ENCODE measurements at places on chromosomes 16 and 17. TPM values are rescaled to one million over a fixed set of nuclear protein-coding genes. Genes with fewer than 3 reads are reported as not detected.

Gene ATAD5
- 3.4 TPM for total RNA-seq

Gene CCL1
- total RNA-seq = not detected

Gene CCR7
- total RNA-seq = 0.16 TPM

Gene ASGR1
- 15.1 TPM for total RNA-seq

Gene TAT
- not detected for total RNA-seq

Gene COPZ2
- 9.1 TPM for total RNA-seq

Gene ADAM11
- 0.13 TPM for total RNA-seq

Gene ADAD2
- 0.44 TPM for total RNA-seq

Gene MTMR4
- total RNA-seq = 30.0 TPM

Gene PTRH2
- 29.6 TPM for total RNA-seq

Gene CCL17
- total RNA-seq = not detected

Gene TPSD1
- total RNA-seq = not detected

Gene FOXL1
- 0.81 TPM for total RNA-seq

Gene ZNHIT3
- 22.8 TPM for total RNA-seq

Gene CCL23
- 0.76 TPM for total RNA-seq

Gene NETO2
- 11.0 TPM for total RNA-seq

Gene PLA2G10
- total RNA-seq = not detected

Gene PDIA2
- not detected for total RNA-seq

Gene SULT1A2
- 0.16 TPM for total RNA-seq

Gene PYDC1
- total RNA-seq = not detected

Gene KRT9
- total RNA-seq = 0.06 TPM

Gene NKD1
- total RNA-seq = under 0.01 TPM

Gene MAPK7
- total RNA-seq = 7.0 TPM

Gene PIGS
- 72.4 TPM for total RNA-seq

Gene NAA38
- total RNA-seq = 171 TPM

Gene PROCA1
- 1.1 TPM for total RNA-seq

Gene DNAH17
- 0.06 TPM for total RNA-seq

Gene NLGN2
- 1.3 TPM for total RNA-seq

Gene TOB1
- total RNA-seq = 6.4 TPM

Gene LRRC46
- 0.16 TPM for total RNA-seq

Gene GGT6
- under 0.01 TPM for total RNA-seq

Gene WFDC1
- total RNA-seq = 0.32 TPM

Gene CLEC3A
- total RNA-seq = not detected

Gene ABCC11
- not detected for total RNA-seq

Gene CRHR1
- total RNA-seq = not detected

Gene SPATA22
- total RNA-seq = not detected

Gene FNDC8
- not detected for total RNA-seq

Gene ZNF629
- 6.2 TPM for total RNA-seq

Gene DVL2
- total RNA-seq = 53.0 TPM

Gene RASL10B
- total RNA-seq = 0.57 TPM

Gene SYCE1L
- 5.0 TPM for total RNA-seq

Gene MMP28
- total RNA-seq = 11.0 TPM

Gene C1QTNF1
- total RNA-seq = 9.1 TPM

Data from bladder microvascular endothelial cell (primary cell).